ENCODE measurements at places on chromosomes 5 and 9. TPM values are rescaled to one million over a fixed set of nuclear protein-coding genes. Genes with fewer than 3 reads are reported as not detected.

The OSMR gene
- 27.0 TPM for total RNA-seq

GRCh38 chr9:4973246-4973645 is 11.8 kb upstream of the JAK2 start:
- peak overlapping the region; percentile 24 for H3K27ac ChIP-seq
- DNase-seq, result no peak
- H3K36me3 ChIP-seq, result no peaks in the 10 kb centered on the region
- H3K4me1 ChIP-seq, result peaks cover 6% of the 10 kb centered on the region

GRCh38 chr5:2295476-2295875 is 412.8 kb upstream of the IRX4 start:
- no peaks in the 10 kb centered on the region for H3K27me3 ChIP-seq
- no peaks in the 10 kb centered on the region for H3K36me3 ChIP-seq
- no peak for DNase-seq
- H3K4me1 ChIP-seq, result no peaks in the 10 kb centered on the region

DNA sequence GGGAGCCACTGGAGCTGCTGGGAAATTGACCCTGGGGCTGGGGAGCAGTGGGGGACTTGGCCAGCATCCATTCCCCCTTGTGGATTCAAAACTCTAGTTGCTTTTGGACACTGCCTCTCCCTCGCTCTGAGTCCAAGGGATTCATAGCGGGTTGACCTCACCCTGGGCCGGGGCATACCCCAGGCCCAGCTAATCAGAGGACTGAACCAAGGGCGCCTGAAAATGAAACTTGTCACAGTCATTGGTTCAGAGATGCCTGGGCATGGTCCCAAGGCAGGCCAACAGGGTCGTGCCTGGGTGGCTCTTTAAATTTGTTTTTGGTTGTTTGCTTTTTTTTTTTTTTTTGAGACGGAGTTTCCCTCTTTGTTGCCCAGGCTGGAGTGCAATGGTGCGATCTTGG is 22.6 kb downstream of the STK10 start:
- H3K27me3 ChIP-seq, result no peaks in the 10 kb centered on the region
- no peak for DNase-seq
- H3K4me3 ChIP-seq, result no peak overlapping the region
- no peaks in the 10 kb centered on the region for H3K36me3 ChIP-seq
- no peak overlapping the region for H3K27ac ChIP-seq

The RGS7BP gene
- 1.5 TPM for total RNA-seq

- no peak for DNase-seq
- no peak overlapping the region for H3K27ac ChIP-seq
- H3K27me3 ChIP-seq, result no peaks in the 10 kb centered on the region
- H3K4me3 ChIP-seq, result no peak overlapping the region
- H3K36me3 ChIP-seq, result no peaks in the 10 kb centered on the region
These were observed 41.9 kb downstream of the PSMB7 start for GRCh38 chr9:124373386-124373785.

The LRRC14B gene
- total RNA-seq, result 13.4 TPM

DNA sequence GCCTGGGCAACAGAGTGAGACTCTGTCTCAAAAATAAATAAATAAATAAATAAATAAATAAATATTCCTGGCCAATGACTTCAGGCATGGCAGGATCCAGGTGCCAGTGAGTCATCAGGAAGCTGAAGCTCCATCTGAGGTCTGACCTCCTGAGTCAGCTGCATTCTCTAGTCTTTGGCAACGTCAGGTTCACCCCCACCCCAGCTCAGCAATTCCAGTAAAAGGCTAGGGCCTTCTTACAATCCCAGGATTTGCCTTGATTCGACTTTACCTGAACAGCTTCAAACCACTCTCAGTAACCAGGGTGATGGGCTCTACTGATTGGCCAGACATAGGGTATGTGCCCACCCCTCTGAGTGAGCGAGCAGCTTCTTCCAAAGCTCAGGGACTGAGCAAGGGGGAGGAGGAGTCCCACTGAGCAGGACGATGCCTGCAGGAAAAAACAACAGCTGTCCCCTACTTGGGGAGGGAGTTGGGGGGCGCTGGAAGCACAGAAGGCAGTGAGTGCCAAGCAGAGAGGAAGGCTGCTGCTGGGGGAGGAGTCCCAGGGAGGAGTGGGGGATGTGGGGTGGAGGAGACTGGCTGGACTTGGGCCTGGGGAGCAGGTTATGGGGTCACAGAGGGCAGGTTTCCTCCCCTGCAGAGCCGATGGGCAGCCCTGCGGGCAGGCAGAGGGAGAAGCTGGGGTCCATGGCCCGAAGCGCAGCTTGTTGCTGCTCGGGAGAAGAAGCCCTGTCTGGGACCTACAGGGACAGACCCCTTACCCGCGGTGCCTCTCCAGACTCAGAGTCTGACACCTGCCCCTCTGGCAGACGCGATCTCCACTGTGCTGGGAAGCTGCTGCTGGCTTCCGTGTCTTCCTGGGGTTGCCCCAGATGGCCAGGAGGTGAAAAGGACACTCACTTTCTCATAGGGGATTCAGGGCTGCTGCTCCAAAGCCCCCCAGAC is 25.9 kb upstream of the UNC5A start:
- no peaks in the 10 kb centered on the region for H3K36me3 ChIP-seq
- no peak overlapping the region for H3K4me3 ChIP-seq
- no peak for DNase-seq
- peaks cover 47% of the 10 kb centered on the region for H3K27me3 ChIP-seq

The MLANA gene
- total RNA-seq, result not detected

The FABP6 gene
- not detected for total RNA-seq

- no peaks in the 10 kb centered on the region for H3K27me3 ChIP-seq
- no peaks in the 10 kb centered on the region for H3K36me3 ChIP-seq
- H3K27ac ChIP-seq, result no peak overlapping the region
- no peak overlapping the region for H3K4me3 ChIP-seq
These were observed 627.7 kb downstream of the CCDC171 start for GRCh38 chr9:16180546-16180945.
